ENCODE measurements at places on chromosomes 7 and 10. TPM values are rescaled to one million over a fixed set of nuclear protein-coding genes. Genes with fewer than 3 reads are reported as not detected.

DNA sequence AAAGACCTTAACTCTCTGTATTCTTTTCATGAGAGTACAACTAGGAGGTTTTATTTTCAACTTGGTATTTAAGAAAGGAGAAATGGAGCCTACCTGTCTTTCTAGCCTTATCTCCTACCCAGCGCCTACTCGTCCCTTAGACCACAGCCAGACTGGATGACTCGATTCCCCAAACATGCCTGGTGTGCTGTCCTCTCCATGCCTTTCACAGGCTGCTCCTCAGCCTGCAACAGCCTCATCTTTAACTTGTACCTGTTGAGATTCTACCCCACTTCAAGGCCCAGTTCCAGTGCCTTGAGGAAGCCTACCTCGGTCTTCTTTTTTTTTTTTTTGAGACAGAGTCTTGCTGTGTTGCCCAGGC, 29.4 kb downstream of the CPA1 start:
- no peaks in the 10 kb centered on the region for H3K27me3 ChIP-seq
- no peak overlapping the region for H3K27ac ChIP-seq
- no peak overlapping the region for H3K4me3 ChIP-seq
- DNase-seq: no peak

DNA sequence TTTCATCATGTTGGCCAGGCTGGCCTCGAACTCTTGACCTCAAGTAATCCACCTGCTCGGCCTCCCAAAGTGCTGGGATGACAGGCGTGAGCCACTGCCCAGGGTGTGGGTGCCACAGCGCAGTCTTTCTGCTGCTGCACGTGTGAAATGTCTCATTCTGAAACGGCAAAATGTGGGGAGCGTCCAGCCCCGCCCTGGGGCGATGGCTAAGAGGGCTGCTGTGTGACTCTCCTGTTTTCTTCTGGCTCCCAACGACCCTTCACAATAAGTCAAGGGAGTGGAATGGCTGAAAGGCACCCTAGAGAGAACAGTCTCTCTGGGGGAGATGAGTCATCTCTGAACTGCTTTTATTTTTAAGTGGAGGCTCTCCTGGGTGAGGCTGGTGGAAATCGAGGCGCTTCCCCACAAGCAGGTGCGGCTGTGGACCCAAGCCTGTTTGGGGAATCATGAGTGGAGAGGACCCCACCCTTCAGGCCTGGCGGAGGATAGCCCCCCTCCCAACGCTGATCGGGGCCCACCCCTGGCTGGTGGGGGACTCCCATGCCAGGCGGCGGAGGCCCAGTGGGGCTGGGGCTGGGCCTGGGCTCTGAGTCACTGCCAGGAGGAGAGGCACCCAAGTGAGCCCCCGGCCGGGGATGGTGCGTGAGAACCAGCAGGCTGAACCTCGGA, 18.0 kb downstream of the ADAP1 start:
- peak overlapping the region; percentile 26 for H3K27ac ChIP-seq
- H3K36me3 ChIP-seq: peaks cover 3% of the 10 kb centered on the region
- H3K4me3 ChIP-seq: no peak overlapping the region
- no peaks in the 10 kb centered on the region for H3K27me3 ChIP-seq

GRCh38 chr7:92034116-92034515, 93.5 kb downstream of the AKAP9 start:
- peaks cover 19% of the 10 kb centered on the region for H3K36me3 ChIP-seq
- H3K27me3 ChIP-seq: no peaks in the 10 kb centered on the region
- H3K4me1 ChIP-seq: no peaks in the 10 kb centered on the region
- no peak overlapping the region for H3K27ac ChIP-seq
- no peak for DNase-seq

- no peaks in the 10 kb centered on the region for H3K27me3 ChIP-seq
- no peak overlapping the region for H3K27ac ChIP-seq
- no peak overlapping the region for H3K4me3 ChIP-seq
- DNase-seq: no peak
- no peaks in the 10 kb centered on the region for H3K4me1 ChIP-seq
These were observed 28.1 kb downstream of the PTPRZ1 start for GRCh38 chr7:121901026-121901425.

DNA sequence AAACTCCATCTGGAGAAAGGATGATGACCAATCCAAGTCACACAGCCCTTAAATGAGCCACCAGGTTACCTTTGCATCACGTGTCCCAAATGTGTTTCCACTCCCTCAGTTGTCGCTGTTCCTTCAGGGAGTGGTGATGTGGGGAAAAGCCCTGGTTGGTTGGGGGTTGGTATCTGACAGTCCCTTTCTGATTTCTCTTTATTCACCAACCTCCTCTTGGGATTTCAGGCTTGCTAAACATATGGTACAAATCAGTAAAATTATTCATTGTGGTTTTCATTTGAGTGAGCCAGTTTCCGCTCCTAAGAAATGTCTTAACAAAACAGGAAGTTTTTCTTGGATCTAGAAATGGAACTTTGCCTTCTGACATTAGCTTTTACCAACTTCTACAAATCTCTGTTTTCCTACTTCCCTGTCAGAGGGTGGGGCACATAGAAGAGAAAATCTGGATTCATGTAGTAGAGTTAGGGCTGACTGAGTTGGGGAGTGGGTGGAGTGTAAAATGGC, 40.0 kb upstream of the KMT2E start:
- no peaks in the 10 kb centered on the region for H3K27me3 ChIP-seq
- H3K4me1 ChIP-seq: peaks cover 26% of the 10 kb centered on the region
- peak overlapping the region; percentile 65 for H3K27ac ChIP-seq
- H3K36me3 ChIP-seq: peaks cover 12% of the 10 kb centered on the region

Gene GPR37
- not detected for total RNA-seq

DNA sequence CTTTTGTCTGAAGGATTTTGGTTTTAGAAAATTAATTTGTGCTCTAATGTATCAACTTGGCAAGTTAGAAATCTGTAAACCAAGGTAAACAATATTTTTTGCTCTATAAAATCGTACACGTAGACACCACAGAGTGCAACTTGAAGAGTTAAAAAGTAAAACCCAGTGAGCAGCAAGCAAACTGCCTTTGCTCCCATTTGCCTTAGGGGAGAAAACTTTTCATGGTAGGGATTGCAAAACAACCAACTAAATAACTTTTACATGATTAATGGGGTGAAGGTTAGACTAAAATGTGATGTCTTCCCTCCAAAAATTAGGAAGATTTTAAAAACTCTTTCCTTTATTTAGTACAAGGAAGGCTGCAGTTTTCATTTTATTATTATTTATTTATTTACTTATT, 224.2 kb upstream of the LYZL1 start:
- H3K27me3 ChIP-seq: no peaks in the 10 kb centered on the region
- no peaks in the 10 kb centered on the region for H3K36me3 ChIP-seq
- H3K4me3 ChIP-seq: no peak overlapping the region
- H3K4me1 ChIP-seq: no peaks in the 10 kb centered on the region

DNA sequence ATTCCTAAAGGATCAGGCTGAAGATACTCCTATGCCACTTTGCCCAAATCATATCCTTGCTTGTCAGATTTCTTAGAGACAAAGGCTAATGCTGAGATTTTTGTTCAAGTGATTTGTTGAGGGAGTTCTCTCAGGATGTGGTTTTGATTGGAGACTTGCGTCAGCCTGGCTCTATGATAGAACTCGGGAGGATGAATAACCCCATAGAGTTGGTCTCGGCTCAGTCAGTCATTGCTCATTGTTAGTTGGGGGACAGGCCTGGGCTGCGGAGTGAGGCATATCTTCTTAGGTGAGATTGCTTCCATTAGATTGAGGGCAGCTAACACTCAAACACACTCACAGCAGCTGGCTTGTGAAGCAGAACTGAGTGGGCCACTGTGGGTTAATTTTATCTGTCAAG, 203.4 kb downstream of the KIF20B start:
- DNase-seq: peak; percentile 44
- no peaks in the 10 kb centered on the region for H3K36me3 ChIP-seq
- H3K27ac ChIP-seq: no peak overlapping the region
- peaks cover 12% of the 10 kb centered on the region for H3K27me3 ChIP-seq
- H3K4me3 ChIP-seq: no peak overlapping the region
- no peaks in the 10 kb centered on the region for H3K4me1 ChIP-seq

DNA sequence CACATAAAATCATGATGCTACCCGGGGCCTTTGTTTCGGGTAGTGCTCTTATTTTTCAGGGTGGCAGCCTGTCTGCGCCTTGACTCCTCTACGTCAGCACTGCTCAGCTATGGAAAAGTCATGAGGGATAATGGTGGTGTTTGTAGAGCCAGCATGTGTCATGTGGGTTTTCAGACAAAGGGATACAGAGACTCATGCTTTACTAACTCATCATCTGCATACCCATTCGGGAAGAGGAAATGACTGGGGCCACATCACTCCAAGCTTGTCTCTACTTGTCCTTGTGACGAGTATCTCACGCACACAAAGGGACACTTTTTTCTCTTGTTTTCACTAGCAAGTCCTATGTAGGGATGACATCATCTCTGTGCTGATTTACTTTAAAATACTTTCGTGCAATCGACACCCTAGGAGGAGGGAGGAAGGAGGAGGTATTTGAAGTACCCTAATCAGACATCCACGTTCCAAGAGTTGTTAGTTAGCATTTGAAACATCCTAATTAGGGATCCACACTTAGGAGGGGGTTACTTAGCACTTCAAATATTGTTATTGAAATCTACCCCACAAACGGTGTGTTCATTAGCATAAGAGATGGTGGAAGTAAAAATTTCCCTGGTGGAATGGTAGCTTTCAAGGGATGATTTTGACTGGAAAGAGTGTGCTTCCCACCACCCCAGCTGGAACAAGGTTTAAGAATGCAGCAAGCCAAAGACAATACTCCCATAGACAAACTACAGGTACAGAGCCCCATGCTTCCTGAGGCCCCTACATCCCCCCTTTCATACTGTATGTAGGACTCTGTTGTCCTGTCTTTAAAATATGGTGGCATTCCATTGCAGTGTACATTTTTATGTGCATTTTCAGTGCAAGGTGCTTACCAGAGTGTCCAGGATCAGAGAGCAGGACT, 52.0 kb downstream of the THNSL1 start:
- peaks cover 2% of the 10 kb centered on the region for H3K27me3 ChIP-seq
- no peak overlapping the region for H3K27ac ChIP-seq
- DNase-seq: no peak
- H3K4me1 ChIP-seq: peaks cover 6% of the 10 kb centered on the region

DNA sequence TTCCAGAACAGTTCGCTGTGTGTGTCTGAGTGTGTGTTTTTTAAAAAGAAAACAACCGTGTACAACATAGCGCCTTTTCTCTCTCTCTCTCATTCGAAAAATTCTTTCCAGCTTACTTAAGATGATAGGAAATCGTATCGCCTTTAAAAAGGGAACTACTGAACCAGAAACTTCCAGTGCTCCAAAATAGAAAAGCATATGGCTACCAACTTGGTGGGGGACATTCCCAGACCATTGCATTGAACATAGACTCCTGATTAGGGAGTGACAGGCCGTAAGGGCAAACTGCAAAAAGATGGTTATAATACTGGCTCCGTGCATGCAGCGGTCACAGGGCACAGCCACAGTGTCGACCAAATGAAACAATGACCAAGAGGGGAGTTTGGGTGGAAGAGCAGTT, 94.4 kb upstream of the FGFR2 start:
- H3K4me1 ChIP-seq: no peaks in the 10 kb centered on the region
- H3K36me3 ChIP-seq: no peaks in the 10 kb centered on the region
- no peak overlapping the region for H3K4me3 ChIP-seq
- H3K27me3 ChIP-seq: peaks cover 7% of the 10 kb centered on the region

DNA sequence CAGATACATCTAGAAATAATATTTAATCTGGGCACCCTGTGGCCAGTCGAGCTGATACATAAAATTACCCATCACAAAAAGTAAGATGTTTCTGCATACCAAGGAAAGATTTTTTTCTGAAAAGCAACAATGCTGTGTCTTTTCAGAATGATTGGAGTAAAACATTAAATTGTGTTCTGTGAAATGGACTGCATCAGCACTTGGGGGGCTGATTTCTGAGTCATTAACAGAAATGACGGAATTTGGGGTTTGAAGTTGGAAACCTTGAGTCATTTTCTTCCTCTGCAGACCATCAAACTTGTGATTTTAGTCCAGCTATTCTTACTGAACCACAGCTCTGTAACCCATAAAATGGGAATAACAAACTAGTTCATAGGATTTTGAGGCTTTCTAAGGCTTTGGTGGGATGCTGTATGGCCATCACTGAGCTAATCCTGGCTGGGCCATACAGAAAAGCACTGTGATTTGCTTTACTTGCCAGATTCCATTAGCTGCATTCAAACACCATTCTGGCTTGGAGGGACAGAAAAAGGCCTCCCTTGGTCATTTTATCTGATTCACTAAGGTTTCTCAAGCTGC, 739.4 kb upstream of the IGFBP3 start:
- DNase-seq: no peak
- no peaks in the 10 kb centered on the region for H3K4me1 ChIP-seq
- no peaks in the 10 kb centered on the region for H3K36me3 ChIP-seq
- H3K27ac ChIP-seq: no peak overlapping the region

Gene SLC39A12
- total RNA-seq: not detected

Gene DPP6
- not detected for total RNA-seq

DNA sequence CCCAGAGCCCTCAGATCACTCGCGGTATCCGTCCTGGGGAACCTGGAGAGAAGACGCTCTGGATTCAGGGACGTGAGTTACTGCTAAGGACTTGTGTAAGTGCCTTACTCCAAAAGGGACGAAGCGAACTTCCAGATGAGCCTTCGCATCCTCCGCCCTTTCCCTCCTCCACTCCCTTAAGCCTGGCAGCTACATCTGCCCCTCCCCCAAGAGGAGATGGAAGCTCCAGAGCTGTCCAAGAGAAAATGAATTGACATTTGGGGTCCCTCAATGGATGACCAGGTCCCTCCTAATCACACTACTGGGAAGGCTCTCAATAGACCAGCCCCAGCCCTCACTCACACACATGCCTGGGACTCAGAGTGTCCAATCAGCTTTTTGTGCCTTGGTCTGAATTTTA, 31.3 kb upstream of the GDF10 start:
- no peak overlapping the region for H3K4me3 ChIP-seq
- peaks cover 7% of the 10 kb centered on the region for H3K36me3 ChIP-seq
- H3K27ac ChIP-seq: no peak overlapping the region
- H3K27me3 ChIP-seq: no peaks in the 10 kb centered on the region

Gene COL17A1
- not detected for total RNA-seq

DNA sequence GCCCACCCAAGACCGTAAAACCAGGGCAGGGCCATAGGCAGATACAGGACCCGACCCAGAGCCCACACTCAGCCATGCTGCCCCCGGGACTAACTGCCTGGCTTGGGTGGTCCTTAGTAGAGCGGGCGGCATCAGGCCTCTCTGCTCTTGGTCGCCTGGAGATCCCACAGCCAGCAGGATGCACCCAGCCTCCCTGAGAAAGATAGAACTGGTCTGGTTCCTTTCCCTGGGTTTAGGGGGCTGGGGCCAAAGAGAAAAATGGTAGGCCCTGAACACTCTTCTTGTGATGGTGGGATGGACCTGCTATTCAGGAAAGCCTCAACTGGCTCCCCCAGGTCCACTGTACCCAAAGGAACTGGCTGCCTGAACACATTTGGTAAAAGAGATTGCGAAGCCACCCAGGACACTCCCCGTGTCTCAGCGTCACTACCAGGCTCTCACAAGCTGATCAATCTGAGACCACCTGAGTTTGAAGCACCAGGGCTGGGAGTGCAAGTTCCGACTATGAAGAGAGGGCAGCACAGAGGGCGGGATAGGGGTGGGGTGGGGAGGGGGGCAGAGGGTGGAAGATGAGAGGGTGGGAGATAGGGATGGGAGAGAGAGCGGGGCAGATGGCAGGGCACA, 591.5 kb downstream of the DNAJB6 start:
- H3K4me3 ChIP-seq: no peak overlapping the region
- H3K27ac ChIP-seq: no peak overlapping the region
- peaks cover 7% of the 10 kb centered on the region for H3K36me3 ChIP-seq
- H3K27me3 ChIP-seq: peaks cover 2% of the 10 kb centered on the region
- H3K4me1 ChIP-seq: peaks cover 11% of the 10 kb centered on the region

Gene GSTO2
- total RNA-seq: 2.8 TPM

Data from activated CD4-positive, alpha-beta T cell treated with anti-CD3 and anti-CD28 coated beads for 36 hours (primary cell).